ENCODE measurements at places on chromosomes 6 and 20. TPM values are rescaled to one million over a fixed set of nuclear protein-coding genes. Genes with fewer than 3 reads are reported as not detected.

The TMEM217 gene
- 0.40 TPM for total RNA-seq

The RAB44 gene
- total RNA-seq, result under 0.01 TPM

The TRIM10 gene
- not detected for total RNA-seq

The FLRT3 gene
- 0.23 TPM for total RNA-seq

The SCUBE3 gene
- total RNA-seq, result 2.0 TPM

The GNAS-AS1 gene
- total RNA-seq, result 1.3 TPM

The ADGRF4 gene
- 2.7 TPM for total RNA-seq

All from Daoy (cell line).